ENCODE measurements at places on chromosomes 4 and X.

- no peak overlapping the region for H3K4me3 ChIP-seq
- H3K27me3 ChIP-seq, result no peaks in the 10 kb centered on the region
- DNase-seq, result no peak
- no peak overlapping the region for H3K27ac ChIP-seq
- H3K4me1 ChIP-seq, result no peaks in the 10 kb centered on the region
These were observed 144.9 kb downstream of the SPANXA1 start for GRCh38 chrX:141439651-141440050.

DNA sequence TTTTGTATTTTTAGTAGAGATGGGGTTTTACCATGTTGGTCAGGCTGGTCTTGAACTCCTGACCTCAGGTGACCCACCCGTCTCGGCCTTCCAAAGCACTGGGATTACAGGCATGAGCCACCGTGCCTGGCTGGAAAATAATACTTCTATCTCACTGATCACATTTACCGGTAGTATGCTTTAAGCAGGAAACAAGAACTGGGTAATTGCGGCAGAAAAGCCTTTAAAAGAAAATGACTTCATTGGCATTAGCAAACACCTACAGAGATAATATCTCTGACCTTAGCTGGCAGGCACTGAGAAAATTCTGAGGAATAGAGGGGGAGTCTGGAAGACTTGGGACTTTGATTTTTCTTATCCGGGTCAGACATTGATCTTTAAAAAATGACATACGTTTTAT, 78.5 kb downstream of the SHROOM3 start:
- no peak overlapping the region for H3K4me3 ChIP-seq
- no peak for DNase-seq

DNA sequence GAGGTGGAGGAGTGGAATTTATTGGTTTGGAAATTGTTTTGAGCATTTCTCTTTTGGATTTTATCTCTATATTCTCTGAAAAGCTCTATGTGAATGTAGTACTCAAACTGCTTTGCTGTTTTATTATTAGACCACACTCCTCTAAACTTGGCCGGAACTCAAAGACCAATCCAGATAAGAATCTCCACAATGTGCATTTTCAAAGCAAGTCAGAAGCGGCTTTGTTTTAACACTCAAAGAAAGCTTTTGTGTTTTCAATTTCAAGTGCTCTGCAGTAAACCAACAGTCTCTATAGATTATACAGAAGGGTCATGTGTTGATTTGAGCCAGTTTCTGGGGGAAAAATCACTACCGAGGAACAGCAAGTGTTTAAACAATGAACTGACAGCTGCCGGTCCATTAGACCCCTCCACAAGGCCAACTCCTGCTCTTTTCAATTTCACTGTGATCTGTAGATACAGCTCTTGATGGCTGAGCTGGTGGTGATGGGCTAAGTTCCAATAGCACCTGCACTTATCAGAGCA, 79.4 kb downstream of the FTHL17 start:
- H3K27me3 ChIP-seq, result no peaks in the 10 kb centered on the region
- H3K4me3 ChIP-seq, result no peak overlapping the region
- no peaks in the 10 kb centered on the region for H3K36me3 ChIP-seq
- DNase-seq, result no peak

DNA sequence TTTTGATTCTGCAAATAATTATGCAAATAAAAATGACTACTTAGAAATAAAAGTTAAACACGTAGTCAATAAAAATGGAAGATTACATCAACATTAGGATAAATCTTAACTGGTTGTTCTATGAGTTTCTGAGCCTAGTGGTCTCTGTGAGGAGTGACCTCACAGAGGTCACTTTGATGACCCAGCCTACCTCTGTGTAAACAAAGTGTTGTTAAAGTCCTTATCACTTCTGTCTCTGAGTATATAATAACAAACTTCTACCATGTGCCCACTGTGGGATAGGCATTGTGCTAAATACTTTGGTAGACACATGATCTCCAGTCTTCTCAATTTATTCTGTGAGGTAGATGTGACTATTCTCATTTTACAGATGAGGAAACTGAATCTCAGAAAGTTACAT, 85.4 kb downstream of the PDE5A start:
- H3K4me3 ChIP-seq, result no peak overlapping the region
- no peaks in the 10 kb centered on the region for H3K36me3 ChIP-seq
- no peak for DNase-seq

GRCh38 chr4:833731-834367, 7.9 kb upstream of the CPLX1 start:
- no peaks in the 10 kb centered on the region for H3K27me3 ChIP-seq
- no peak overlapping the region for H3K4me3 ChIP-seq
- no peaks in the 10 kb centered on the region for H3K4me1 ChIP-seq
- no peaks in the 10 kb centered on the region for H3K36me3 ChIP-seq

GRCh38 chr4:19982556-19982955, 269.1 kb upstream of the SLIT2 start:
- H3K4me3 ChIP-seq, result no peak overlapping the region
- no peaks in the 10 kb centered on the region for H3K4me1 ChIP-seq
- no peaks in the 10 kb centered on the region for H3K27me3 ChIP-seq

GRCh38 chr4:176896211-176896610, 103.5 kb upstream of the VEGFC start:
- no peaks in the 10 kb centered on the region for H3K4me1 ChIP-seq
- no peaks in the 10 kb centered on the region for H3K36me3 ChIP-seq
- H3K27ac ChIP-seq, result no peak overlapping the region

DNA sequence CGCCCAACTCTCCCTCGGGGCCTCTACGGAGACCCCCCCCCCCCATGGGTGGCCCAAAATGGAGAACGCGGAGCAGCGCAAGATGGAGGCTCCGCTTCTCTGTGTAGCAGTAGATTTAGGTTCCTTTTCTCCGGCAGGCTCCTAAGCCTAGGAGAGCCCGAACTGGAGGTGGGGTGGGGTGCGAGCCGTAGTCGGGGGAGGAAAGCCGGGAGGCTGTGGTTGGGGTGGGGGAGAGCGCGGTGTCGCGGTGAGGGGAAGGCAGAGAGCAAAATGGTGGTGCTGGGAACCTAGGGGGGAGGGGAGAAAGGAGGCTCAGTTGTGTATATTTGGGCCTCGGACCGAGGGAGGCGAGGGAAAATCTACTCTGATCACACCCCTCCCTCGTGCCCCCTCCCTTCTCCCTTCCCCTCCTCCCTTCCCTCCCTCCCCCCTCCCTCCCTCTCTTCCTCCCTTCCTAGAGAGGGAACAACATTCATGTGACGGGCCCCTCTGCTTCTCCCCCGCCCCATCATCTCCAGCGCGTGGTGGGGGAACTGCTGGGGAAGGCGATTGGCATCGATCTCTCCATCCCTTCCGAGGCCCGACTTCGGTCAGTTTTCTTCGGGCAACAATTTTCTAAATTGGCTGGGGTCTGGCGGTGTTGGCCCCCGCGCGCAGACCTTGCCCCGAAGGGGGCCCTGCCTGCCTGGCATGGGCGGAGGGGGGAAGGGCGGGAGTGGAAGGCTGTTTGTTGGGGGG, at the start of gene STAG2:
Gene STAG2, plus strand, starts transcription at position 439 of the 738 bp plus-strand sequence. CDS start 60,922 bp downstream, outside the sequence.
- no peaks in the 10 kb centered on the region for H3K4me1 ChIP-seq
- DNase-seq, result peak; percentile 76
- H3K4me3 ChIP-seq, result peak within 1 kb of the TSS; percentile 65
- H3K36me3 ChIP-seq, result no peaks in the 10 kb centered on the region

- H3K36me3 ChIP-seq, result no peaks in the 10 kb centered on the region
- DNase-seq, result no peak
- H3K4me1 ChIP-seq, result no peaks in the 10 kb centered on the region
- H3K4me3 ChIP-seq, result no peak overlapping the region
- H3K27ac ChIP-seq, result no peak overlapping the region
These were observed 27.2 kb upstream of the BTC start for GRCh38 chr4:74821541-74821940.

DNA sequence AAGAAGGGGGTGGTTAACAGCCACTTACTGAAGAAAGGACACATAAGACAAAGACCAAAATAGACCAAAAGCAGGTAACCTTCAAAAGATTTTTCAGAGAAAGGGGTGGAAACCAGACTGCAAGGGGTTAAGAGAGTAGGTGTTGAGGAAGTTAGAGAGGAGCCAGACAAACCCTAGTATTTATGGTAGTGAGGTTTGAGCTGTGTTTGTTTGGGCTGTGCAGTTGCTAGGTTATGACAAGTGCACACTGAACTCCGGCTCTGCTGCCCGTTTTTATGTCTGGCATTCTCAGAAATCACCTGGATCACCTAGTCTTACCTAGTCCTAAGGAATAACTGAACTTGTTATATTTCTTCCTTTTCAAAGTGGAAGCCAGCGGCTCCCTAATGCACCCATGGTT, 22.9 kb upstream of the G3BP2 start:
- no peak for DNase-seq
- H3K27me3 ChIP-seq, result no peaks in the 10 kb centered on the region
- H3K36me3 ChIP-seq, result no peaks in the 10 kb centered on the region
- H3K4me1 ChIP-seq, result peaks cover 8% of the 10 kb centered on the region
- peak overlapping the region; percentile 63 for H3K27ac ChIP-seq

GRCh38 chr4:41880840-41881831, 54.1 kb upstream of the TMEM33 start:
- H3K27ac ChIP-seq, result no peak overlapping the region
- H3K4me3 ChIP-seq, result peak overlapping the region; percentile 49
- H3K27me3 ChIP-seq, result peaks cover 35% of the 10 kb centered on the region

GRCh38 chrX:155056471-155056870, 14.5 kb downstream of the CMC4 start:
- H3K36me3 ChIP-seq, result no peaks in the 10 kb centered on the region
- no peak overlapping the region for H3K4me3 ChIP-seq
- H3K27ac ChIP-seq, result no peak overlapping the region
- no peak for DNase-seq
- H3K4me1 ChIP-seq, result no peaks in the 10 kb centered on the region

DNA sequence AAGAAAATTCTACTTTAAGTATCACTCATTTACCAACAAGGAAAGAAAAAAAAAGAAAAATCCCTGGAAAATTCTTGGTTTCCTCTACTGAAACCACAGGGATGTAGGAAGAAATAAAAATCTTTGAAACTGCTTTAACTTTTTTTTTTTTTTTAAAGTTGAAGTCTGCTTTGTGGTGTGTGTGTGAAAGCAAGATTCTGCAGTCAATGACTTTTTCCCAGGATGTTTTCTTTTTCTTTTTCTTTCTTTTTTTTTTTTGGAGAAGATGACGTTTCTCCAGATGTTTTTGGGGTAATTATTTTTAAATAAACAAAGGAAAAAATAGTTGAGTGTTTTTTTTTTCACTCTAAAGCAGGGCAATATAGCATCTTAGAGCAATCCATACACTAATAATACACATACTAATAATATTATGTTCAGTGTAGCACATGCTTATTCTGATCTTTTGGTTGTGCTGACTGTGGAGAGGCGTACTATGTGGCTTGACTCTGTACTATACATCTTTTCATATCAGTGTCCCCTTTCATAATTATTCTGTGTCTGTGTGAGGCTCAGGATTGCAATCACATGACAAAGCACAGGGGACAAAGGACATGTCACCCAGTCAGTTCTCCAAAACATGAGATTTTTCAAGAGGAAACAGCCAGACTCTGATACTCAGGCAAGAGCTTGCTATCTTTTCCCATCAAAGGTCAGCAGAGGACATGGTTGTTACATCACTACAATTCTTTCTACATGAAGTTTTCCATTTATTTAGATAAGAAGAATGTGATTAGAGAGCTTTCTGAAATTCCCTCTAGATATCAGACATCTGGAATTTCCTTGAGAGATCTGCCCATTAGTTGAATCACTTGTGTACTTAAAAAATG, 111.0 kb downstream of the PDE5A start:
- no peak for DNase-seq
- H3K36me3 ChIP-seq, result peaks cover 13% of the 10 kb centered on the region
- H3K27ac ChIP-seq, result peak overlapping the region; percentile 28
- H3K4me1 ChIP-seq, result peaks cover 15% of the 10 kb centered on the region
- no peak overlapping the region for H3K4me3 ChIP-seq

- no peaks in the 10 kb centered on the region for H3K36me3 ChIP-seq
- no peak overlapping the region for H3K27ac ChIP-seq
- no peak overlapping the region for H3K4me3 ChIP-seq
- no peak for DNase-seq
- no peaks in the 10 kb centered on the region for H3K4me1 ChIP-seq
- H3K27me3 ChIP-seq, result no peaks in the 10 kb centered on the region
These were observed 140.9 kb upstream of the HPGD start for GRCh38 chr4:174663216-174663615.

DNA sequence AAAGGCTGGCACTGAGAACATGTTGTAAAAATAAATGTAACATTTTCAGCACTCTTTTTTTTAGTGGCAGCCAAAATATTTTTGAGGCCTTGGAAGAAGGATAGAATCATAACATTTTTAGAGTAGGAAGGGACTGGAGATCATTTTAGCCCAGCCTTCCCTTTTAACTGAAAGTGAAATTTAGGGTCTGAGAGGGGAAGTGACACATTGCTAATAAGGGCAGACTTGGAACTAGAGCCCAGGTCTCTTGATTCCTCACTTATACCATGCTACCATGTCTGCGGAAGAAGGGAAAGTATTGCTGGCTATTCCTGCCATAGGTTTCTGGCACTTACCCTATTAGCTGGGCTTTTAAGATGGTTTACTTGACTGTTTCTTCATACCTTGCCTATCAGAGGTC, 4.8 kb downstream of the WDR44 start:
- H3K27me3 ChIP-seq, result no peaks in the 10 kb centered on the region
- H3K4me1 ChIP-seq, result no peaks in the 10 kb centered on the region
- H3K4me3 ChIP-seq, result no peak overlapping the region

DNA sequence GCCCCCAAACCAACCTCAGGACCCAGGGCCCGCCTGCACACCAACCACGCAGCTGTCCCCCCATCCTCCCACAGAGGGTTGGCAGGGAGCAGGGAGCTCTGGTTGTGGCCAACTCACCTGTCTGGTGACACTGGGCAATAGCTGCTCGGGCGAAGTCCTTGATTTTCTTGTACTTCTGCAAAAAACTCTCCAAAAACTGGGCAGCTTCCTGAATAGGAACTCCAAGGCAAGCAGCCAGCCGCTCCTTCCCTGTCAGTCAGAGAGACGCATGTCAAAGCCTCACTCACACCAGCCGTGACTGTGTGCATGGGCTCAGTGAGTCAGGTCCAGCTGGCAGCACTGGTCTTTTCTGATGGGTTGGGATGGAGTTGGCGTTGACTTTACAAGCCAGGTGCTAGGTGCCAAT, 26.4 kb downstream of the NAT8L start:
- no peak overlapping the region for H3K4me3 ChIP-seq
- no peaks in the 10 kb centered on the region for H3K4me1 ChIP-seq
- no peak overlapping the region for H3K27ac ChIP-seq

DNA sequence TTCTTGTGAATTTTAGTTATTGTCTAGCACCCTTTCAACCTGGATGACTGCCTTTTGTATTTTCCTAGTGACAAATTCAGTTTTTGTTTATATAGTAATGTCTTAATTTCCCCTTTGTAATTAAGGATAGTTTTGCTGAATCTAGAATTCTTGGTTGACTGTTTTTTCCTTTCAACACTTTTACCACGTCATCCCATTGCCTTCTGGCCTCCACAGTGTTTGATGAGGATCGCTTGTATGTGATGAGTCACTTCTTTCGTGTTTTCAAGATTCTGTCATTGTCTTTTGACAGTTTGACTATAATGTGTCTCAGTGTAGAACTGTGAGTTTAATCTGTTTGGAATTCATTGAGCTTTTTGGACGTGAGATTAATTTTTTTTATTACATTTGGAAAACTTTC, 30.1 kb downstream of the KDM6A start:
- no peaks in the 10 kb centered on the region for H3K27me3 ChIP-seq

Data from right atrium auricular region (tissue), 2 donors.